ENCODE measurements at places on chromosomes 13 and 19.
A peak's percentile ranks its signal among the peaks of the same experiment; 100 is the strongest.

DNA sequence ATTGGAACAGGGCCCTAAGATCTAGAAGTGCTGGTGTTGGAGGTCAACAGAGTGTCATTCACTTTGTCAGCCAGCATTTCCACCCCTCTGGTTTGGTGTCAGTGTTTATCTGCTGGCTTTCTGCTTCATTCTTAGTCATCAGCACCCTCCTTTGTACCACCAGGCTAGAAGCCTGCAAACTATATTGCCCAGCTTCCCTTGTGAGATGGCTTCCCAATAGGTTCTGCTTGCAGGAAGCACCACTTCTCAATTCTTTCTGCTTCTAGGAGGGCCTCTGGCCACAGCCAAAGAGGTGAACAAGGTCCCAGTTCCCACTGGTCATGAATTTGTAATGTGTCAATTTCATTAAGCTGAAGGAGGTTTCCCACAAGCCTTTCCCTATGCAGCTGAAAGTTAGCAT, 36.4 kb upstream of the CALM3 start:
- no peak for DNase-seq

DNA sequence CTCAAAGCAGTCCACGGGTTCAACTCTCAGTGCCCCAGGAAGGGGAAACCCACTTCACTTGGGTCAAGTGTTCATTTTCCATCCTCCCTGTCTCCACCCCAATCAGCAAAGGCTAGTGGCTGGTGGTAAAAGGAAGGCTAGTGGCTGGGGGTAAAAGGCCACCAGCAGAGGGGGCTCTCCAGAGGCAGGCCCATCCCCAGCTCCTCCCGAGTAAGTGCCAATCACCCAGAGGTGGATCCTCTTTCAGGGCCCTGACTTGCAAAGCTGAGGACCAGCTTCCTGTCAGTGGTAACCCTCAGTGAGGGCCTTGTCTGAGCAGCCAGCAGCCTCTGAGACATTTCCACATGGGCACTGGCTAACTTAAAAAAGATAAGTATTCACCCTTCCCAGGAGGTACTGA, 22.0 kb upstream of the TPT1 start:
- no peak for DNase-seq

DNA sequence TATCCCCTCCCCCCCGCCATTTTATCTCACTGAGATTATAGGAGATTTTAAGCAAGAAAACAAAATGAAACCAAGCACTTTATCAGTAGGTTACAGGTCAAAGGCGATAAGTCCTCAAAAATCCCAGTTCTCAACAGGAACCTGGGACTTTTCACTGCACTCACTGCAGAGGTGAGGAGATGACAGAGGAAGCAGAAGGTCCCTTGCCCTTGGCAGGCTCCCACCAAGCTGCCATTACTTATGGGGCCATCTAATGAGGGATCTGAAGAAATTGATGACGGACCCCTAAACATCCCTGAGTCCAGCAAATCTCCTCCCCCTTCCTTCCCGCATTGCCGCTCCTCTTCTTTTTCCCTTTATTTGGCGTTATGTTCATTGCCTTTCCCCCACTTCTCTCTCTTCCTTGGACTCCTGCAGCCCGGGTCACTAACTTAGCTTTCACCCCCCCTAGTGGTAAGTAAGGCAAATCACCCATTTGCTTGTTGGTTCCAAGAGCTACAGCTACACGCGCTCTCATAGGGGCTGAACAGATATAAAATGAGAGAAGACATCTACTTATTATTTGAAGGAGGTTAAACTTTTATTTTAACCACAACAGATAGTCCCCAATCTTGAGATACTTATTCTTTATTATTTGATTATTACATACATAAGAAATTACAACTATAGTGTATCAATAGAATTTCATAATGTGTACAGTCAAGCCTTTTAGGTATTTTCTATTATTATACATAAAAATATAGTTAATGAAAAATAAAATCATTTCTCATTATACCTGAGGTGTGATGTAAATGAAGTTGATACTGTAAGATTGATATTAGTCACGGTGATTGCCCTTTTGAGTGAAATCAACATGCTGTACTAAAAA, 52.0 kb upstream of the ARGLU1 start:
- DNase-seq, result peak; percentile 12

DNA sequence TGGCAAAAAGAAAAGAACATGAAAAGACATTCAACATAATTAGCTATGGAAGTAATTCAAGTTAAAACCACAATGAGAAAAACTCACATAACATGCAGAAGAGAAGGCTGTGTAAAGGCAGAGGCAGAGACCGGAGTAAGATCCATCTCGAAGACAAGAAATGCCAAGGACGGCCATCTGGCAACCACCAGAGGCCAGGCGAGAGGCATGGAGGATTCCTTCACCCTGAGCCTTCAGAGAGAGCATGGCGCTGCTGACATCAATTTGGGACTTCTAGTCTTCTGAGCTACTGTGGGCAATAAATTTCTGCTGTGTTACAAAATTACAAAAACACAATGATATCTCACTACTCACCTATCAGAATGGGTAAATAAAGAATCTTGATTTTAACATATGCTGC, 381.0 kb downstream of the TSHZ3 start:
- DNase-seq, result no peak

DNA sequence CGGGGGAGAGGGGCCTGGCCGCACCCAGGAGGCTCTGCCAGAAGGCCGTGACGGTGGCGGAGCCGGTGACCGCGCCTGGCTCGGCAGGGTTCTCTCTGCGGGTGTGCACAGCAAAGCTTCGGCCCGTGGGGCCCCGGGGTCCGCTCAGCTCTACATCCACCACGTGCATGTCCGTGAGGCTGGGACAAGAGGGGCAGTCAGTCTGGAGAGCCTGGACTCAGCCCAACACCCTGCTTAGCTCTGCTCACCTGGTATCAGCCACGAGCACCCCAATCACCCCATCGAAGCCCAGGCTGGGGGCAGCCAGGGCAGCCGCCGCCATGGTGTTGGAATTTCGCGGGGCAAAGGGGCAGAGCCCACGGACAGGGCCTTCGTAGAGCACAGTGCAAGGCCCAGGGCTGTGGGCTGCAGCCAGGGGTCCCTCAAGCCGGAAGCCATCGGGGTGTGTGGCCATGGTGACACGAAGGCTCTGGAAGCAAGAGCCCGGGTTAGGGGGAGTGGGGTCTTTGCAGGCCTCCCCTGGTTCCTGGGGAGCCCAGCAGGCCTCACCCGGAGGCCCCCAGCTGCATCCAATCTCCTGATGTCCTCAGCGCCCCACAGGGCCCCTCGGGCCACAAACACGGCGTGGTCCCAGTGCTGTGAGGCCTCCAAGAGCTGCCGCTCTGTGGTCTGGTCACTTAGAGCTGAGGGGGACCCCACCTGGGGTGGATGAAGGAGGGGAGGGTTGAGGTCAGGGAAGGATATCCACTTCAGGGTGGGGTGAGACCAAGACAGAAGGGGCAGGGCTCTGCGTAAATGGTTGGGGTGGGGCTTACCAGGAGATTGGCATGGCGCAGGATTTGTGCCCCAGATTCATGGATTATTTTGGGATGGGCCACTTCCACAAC, 1.4 kb downstream of the ASPDH start:
- DNase-seq, result no peak
